Immature natural killer cell (primary cell): ENCODE measurements at places on chromosomes 5 and 9.

GRCh38 chr5:472076-472655 is 29.2 kb downstream of the EXOC3 start:
- no peak for DNase-seq

DNA sequence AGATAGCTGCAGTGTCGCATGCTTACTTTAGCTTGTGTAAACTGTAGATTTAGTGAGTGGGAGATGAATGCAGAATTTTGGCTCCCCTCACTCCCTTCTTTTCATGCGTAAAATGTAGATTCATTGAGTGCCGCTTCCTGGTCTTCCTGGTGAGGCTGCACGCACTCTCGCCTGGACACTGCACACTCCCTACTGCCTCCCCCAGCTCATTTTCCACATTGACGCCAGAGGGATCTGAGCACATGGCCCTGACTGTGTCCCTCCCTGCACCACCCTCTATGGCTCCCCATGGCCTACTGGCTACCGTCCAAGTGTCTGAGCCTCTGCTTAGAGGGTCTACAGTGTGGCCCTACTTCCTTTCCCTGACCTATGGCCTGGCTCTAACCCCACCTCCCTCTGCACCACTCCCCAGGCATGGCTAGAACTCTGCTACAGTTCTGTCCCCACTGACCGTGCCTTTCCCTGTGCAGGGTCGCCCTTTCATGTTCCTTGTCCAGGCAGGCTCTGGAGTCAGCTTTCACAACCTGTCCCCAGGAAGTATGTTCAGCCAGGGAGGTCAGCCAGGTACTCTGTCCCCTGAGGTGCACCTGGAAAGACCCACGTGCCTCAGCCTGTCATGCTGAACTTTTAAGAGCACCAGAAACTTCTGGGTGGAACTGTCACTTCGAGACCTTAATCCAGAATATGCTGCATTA is 160.6 kb downstream of the COL23A1 start:
- DNase-seq, result no peak

GRCh38 chr9:129280236-129280622 is 102.2 kb upstream of the IER5L start:
- DNase-seq, result no peak

- no peak for DNase-seq
Observed at GRCh38 chr9:134537951-134538641, 103.5 kb upstream of the COL5A1 start.

DNA sequence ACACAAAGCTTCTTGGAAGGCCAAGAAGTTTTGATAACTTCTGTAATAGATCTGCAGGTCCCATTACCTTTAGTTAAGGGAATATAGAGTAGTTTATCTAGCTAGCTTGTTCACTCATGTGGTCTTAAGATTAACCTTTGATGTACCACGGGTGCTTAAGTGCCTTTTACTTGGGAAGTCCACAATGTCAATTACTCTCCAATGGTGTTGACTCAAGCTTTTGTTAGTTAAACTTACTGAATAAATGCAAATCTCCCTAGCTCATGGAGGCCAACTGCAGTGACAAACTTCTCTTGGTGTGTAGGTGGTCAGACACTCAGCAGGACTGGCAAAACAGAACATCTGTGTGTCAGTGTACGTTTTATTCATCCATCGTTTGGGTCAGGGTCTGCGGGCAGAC is 501.5 kb downstream of the ELAVL2 start:
- no peak for DNase-seq

DNA sequence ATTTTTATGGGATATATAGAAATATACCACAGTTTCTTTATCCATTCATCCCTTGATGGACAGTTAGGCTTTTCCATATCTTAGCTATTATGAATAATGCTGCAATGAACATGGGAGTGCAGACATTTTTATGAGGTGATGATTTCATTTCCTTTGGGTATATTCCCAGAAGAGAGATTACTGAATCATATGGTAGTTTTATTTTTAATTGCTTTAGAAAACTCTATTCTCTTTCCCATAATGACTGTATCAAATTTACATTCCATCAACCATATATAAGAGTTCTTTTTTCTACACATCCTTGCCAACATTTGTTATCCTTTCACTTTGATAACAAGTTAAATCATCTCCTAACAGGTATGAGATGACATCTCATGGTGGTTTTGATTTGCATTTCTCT is 821.6 kb downstream of the TLE1 start:
- DNase-seq, result no peak

DNA sequence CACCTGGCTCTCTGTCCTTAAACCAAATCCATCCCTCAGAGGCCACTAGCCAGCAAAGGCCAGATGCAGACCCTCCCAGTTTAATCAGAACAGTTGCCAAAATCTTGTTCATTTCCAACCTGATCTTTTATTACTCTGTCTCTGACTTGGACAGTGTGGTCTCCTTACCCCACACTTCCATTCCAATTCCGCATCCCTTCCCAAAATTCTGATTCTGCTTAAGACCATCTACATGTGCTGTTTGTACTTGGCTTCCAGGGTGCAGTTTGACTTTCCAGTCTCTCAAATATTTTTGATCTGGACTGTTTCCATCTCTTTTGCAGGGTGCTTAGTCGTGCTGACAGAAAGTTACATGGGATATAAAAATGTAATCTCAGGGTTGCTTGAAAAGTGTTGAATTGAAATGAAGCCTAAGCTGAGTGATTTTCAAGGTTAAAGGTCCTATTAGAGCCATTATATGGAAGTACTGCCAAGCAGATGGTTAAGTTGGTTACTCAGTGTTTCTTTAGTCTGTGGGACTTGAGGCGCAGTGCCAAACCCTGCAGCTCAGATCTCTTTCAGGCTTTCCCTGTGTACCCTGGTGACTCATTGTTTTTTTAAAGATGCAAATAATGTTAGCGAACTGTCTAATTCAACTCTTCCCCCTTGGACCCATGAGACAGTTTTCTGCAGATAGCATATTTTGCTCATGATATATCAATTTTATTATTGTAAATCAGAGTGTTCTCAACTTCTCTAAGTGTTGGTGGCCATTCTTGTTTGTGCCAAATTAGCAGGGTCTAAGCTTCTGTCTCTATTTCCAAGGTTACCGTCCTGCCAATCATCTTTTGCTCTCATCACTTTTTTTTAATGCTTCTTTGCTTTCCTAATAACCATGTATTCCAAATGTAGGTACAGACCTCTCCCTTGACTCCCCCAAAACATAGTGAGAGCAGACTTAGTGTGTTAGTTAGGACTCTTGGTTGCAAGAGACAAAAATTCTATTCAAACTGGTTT is 18.2 kb upstream of the DCP2 start:
- DNase-seq, result no peak

- DNase-seq, result peak; percentile 89
Observed at GRCh38 chr5:1502046-1502736, 21.6 kb downstream of the LPCAT1 start.

- DNase-seq, result no peak
Observed at GRCh38 chr5:174531782-174532191, 192.6 kb upstream of the MSX2 start.

- DNase-seq, result no peak
Observed at GRCh38 chr5:11507156-11507910, 396.9 kb downstream of the CTNND2 start.

DNA sequence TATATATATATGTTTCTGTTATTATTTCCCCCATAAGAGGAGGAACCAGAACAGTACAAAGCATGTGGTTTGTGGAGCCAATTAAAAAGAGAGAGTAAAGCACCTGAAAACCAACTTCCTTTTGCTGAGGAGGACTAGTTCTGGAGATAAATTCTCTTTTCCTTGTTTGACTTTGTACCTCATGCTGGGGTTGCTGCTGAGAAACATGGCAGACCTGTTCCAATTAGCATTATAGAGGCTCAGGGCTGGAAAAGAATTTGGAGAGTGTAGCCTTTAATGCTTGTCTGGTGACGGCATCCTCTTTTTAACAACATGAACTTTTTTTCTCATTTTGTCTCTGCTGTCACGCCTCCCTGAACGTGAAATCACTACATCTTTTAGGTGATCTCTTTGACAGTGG is 32.8 kb upstream of the NMUR2 start:
- DNase-seq, result no peak

DNA sequence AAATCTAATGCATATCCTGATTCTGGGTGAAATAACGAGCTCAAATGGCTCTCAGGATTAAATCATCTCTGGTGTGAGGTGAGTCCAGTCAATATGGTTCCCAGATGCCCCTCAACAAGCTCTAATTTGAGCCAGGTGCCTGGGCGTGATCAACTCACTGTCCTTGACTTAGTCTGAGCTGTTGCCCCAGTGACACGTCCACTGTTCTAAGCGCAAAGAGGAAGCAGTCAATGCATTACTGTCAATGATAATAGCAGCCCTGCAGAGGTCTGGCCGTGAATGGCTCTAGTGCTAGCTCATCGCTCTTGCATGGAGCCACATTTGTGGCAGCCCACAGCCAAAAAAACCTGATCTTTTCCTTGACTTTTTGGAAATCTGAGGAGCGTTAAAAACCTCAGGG is 128.6 kb upstream of the EFNA5 start:
- no peak for DNase-seq

DNA sequence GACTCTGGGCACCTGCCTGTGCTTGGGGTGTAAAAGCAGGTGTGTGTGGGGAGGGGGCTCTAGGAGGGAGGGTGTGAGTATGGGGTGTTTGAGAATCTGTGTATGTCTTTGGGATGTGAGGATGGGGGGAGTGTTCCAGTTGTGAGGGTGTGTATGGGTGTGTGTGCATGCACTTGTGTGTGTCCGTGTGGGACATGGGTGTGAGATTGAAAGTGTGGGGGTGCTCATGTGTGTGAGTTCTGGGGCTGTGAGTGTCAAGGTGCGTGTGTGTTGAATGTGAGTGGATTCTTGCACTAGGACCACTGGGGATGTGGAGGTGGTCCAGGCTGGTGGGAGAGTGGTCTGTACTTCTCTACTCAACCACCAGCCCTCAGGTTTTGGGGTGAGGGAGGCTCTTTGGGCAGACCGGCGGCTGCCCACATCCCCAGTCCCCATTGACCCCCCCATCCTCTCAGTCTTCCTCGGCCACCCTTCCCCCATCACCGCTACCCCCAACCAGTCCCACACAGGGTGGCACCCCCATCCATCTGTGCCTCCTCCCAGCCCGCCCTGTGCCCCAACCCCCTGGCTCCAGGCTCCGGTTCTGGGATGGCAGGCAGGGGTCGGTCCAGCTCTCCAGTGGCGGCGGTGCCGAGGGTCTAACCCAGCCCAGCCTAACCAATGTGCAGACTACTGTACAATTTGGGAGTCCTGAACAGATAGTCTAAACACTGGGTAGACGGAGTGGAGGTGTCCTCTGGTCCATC is 31.5 kb downstream of the GOLGA2 start:
- no peak for DNase-seq

DNA sequence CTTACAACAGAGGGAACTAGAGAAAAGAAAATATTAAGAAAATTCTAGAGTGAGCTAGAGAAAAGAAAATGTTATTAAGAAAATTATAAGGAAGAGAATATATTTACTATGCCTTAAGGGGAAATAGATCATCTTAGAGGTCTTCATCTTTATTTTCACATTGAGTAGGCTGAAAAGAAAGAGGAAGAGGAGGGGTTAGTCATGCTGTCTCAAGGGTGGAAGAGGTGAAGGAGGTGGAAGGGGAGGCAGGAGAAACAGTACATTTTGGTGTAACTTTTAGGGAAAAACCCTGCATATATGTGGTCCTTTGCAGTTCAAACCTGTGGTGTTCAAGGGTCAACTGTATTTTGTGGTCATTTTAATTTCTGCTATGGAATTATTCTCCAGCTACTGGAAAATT is 46.6 kb downstream of the PPIP5K2 start:
- DNase-seq, result no peak

DNA sequence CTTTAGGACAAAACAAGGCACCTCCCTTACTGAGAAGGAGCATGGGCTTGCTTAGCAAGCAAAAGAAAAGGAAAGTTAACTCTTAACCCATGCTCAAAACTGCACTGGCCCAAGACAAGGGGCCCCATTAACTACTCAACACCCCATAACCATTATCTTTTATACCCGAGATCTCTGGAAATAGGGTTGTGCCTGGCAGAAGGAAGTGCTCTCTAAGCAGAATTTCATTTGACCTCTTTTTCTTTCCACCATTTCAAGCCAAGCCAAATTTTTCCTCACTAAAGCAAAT is 167.2 kb downstream of the RASEF start:
- no peak for DNase-seq

DNA sequence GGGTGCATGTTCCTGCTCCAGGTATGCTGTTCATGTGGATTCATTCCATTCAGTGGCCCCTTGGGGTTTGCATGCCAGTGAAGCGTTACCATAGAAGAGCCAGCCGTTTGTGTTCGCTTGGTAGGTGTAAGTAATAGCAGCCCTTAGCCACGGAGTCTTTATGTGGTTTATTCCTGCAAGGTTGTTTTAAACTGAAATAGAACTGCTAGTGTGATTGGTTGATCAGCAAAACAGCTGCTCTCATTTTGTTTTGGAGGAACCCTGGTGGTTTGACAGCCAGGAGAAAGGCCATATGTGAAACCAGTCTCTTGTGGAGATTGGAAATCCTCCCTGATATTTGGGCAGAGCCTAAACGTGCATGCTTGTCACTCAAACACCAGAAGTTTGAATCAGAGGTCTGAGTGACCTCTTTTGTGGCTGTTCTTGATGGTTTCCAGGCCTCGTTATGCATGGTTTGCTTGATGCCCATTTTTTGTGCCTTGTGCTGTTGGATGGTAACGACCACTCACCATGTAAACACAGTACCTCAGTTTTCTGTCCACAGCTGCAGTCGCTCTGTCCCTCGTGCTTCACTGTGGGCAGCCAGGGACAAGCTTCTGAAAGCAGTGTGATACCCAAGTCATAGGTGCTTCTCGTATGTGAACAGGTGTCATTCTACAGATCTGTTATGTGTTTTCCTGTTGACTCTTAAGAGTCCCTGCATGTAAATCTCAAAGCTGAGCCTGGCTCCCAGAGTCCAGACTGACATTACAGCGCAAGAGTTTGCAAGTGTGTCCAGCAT is 58.3 kb upstream of the NXNL2 start:
- DNase-seq, result peak; percentile 7

DNA sequence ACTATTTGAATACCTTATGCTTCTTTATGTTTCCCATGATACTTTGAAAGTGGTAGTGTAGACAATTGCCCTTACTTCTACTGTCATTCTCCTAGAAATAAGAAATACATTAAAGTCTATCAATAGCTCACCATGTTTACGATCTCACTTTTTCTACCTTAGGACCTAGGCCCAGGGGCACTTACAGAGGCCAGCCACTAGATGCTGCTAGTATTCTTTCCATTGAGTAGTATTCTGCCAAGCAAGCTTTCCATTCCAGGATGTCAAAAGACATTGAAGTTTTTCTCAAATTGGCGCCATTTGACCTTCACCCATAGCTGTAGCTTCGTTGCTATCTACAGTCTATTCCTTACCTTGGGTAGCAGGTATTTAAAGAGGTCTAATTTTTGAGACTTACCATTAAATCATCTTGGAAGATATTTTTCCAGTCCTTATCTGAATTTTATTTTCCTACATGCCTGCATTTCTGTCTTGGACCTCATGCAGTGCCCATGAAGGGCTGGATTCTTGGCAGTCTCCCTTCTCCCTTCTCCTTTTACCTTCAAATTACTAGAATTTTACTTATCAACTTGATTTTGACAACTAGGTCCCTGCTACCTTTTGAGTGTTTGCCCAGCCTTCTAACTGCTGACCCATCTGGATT is 246.0 kb upstream of the NUDT12 start:
- DNase-seq, result no peak
